Esophagus muscularis mucosa (tissue), 4 donors: ENCODE measurements at places on chromosomes 5 and 9.

DNA sequence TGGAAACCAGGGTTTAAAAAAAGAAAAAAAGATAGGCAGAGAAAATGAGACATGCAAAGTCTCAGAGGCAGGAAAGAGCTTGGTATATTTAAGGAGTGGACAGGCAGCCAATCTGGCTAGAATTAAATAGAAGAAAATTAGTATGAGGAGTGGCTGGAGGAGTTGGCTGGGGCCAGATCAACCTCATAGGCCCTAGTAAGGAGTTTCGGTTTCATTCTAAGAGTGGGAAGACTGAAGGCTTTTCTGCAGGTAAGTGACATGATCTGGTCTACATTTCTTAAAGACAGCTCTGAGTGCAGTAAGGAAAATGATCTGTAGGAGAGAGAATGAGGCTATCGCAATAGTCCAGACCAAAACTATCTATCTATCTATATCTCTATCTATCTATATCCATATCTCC lies 27.5 kb downstream of the ADRB2 start:
- no peak for DNase-seq

DNA sequence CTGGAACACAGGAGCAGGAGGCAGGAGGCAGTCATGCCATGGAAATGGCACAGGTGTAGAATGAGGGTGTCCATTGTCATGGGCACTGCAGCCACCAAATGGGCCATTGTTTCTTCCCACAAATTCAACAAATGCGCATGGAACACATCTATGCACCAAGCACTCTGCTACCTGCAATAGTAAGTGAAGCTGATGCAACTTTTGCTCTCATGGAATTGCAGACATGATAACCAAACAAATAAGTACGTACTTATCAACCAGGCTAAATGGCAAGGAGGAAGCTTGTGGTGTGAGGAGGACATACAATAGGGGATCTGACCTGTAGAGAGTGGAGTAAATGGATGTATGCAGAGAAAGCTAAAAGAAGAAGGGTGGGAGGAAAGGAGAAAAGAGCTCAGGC lies 116.8 kb downstream of the TRIM36 start:
- DNase-seq, result no peak

DNA sequence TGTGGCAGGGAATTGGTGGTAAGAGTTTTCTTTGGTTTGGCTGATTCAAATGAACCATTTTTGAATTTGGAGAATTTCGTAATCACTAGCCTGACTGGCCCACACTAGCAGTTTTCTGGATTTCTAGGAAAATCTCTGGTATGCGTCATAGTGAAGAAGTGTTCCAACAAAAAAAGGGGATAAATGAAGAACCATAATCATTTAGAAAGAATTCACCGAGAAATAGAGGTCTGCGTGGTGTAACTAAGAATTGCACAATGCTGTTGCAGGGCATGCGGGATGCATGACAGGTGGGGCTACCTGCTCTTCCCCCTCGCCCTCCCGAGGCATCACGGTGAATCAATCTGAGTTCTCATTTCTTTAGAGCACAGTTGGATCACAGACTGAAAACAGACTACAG lies 232.3 kb upstream of the PAPPA start:
- no peak for DNase-seq

- DNase-seq, result no peak
Measured at GRCh38 chr5:149452665-149453617, 73.8 kb upstream of the IL17B start.

GRCh38 chr5:167050568-167051401 lies 1240.7 kb upstream of the WWC1 start:
- no peak for DNase-seq

- DNase-seq, result no peak
Measured at GRCh38 chr5:43193181-43193893, 1.3 kb downstream of the NIM1K start.

- DNase-seq, result no peak
Measured at GRCh38 chr5:128633901-128634300, 95.9 kb upstream of the FBN2 start.

DNA sequence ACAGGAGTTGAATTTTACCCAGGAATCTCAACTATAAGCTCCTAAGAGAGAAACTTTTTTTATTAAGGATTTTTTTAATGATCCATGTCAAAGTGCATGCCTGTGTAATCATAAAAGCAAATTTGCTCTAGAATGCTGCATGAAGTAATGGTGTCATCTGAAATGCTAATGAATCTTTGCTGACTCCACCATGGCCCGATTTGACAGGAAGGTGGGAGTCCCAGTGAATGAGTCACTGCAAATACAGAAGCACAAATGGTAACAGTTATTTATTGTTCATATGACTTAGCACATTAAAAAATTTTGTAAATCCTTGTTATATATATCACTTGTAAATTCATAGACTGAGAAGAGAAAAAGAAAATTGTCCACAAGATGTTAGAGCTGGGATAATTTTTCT lies 341.3 kb downstream of the RASEF start:
- no peak for DNase-seq

DNA sequence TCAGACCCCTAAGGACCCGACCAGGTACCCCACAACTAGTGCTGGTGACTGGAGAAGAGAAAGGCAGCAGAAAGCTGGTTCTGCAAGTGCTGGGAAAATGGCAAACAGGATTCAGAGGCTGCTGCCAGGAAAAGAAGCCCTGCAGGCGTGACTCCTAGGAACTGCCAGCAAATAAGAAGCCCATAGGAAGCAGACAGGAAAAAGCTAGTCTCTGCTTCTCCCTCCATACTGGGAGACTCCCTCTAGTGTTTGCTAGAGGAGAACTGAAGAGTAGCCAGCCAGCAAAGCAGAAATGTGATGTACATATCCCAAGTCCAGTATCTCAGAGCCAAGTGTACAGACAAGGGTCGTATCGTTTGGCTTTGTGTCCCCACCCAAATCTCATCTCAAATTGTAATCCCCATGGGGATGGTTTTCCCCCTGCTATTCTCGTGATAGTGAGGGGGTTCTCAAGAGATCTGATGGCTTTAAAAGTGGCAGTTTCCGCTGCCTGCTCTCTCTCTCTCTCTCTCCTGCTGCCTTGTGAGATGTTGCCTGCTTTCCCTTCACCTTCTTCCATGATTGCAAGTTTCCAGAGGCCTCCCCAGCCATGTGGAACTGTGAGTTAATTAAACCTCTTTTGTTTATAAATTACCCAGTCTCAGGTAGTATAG lies 38.1 kb upstream of the TUSC1 start:
- DNase-seq, result no peak

GRCh38 chr9:91803151-91803940 lies 146.7 kb downstream of the ROR2 start:
- no peak for DNase-seq

GRCh38 chr5:40678460-40679147 lies 1.1 kb upstream of the PTGER4 start:
- no peak for DNase-seq

DNA sequence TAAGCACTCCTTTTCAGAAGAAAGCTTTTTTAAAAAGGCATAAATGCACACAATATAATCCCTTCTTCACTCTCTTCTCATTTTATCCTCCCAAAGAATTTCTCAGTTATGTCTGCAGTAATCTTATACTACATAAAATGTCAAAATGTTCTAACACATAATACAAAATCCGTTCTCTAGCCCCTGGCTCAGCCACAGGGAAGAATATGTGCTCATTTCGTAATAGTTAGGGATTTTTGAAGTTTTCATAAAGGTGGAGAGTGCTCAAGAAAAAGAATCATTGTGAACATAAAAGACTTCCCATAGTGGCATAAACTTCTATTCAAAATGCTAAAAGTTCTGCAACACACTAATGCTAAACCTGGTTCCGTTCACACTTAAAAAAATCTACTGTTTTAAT lies 1410.7 kb upstream of the C9orf72 start:
- DNase-seq, result no peak

GRCh38 chr5:83564069-83564749 lies 92.7 kb downstream of the VCAN start:
- no peak for DNase-seq
